ENCODE measurements at places on chromosomes 7 and 10.

DNA sequence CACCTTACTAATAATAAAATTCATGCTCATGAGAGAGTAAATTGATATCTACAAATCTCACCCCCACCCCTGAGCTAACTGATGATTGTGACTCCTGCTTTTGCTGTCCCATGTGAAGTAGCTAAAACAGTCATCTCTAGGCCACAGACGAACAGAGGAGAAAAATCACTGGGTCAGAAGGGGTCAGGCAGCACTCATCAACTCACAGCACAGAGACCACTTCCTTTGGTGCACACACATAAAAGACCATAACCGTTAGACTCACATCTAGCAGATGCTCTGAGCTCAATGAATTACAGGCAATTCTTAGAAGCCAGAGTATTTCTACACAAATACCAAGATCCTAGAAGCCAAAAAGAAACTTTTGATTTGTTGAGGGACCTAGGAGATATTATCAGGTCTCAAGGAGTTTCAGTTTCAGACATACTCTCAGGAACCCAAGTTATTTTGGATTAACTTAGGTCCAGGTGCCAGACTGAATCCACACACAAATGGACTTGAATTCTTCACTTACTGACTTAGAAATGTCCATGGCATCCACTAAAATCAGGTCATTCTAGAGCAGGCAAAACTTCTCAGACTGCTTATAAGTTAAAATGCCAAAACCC lies 65.0 kb upstream of the TES start:
- no peak for DNase-seq

- no peak for DNase-seq
Measured at GRCh38 chr7:17580141-17580540, 281.7 kb downstream of the AHR start.

DNA sequence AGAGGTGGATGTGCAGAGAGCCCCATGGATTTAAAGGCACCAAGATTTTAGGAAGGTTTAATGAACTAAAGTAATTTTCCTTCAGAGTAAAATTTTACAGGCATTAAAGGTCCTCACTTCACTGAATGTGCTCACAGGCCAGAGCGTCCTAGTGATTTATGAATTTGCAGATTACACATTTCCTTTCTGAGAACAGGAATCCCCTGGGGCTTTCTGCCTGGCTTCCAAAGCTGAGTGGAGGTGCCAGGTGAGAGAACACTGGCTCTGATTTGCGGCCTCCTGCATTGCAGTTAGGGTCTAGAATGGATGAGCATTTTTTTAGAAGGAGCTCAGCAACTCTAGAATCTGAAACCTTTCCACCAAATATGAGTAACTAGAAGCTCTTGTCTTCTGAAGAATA lies 194.3 kb downstream of the SORCS3 start:
- no peak for DNase-seq

DNA sequence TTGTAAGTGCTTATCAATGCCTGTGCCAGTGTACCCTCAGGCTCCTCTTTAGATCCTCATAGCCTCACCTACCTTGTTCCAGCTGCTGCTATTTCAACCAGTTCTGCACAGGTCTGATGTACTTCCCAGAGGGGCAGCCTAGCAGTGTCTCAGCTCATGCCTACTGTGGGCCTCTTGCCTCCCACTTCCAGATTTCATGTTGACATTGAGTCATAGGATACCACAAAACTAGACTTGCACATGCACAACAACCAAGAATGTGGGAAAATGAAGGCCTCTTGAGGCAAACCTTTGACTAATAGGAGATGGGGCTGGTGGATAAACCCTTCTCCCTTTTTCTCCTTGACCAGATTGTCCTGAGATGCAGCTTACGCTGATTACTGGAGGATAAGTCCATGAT lies 31.0 kb downstream of the PON3 start:
- DNase-seq = no peak

DNA sequence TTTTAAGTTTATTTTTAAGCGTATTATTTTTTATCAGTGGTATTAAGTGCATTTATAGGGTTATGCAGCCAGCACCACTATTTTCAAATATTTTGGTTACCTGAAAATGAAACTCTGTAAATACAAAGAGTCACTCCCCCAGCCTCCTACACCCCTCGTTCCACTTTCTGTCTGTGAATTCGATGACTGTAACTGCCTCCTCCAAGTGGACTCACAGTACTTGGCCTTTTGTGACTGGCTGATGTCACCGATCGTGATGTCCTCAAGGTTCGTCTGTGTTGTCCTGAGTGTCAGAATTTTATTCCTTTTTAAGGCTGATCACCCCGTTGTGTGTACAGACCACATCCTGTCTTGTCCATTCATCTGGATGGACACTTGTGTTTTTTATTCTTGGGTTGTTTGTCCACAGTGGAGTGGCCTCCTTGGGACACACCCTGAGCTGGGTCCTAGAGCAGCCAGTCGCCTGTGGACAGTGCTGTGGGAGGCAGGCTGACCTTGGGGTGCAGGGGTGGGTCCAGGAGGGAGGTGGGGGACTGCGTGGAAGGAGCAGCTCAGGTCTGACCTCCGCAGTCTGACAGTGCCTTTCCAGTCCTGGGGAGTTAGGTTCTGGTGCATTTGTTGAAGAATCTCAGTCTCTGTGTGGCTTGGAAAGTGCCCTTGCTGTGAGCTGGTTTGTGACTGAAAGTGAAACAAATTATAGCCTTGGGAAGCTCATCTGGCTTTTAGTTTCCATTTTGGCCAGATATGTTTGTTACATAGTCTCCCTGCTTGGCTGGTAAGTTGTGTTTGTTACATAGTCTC lies 6.9 kb downstream of the MTG1 start:
- DNase-seq = no peak

GRCh38 chr10:27578316-27578715 lies 74.2 kb downstream of the RAB18 start:
- DNase-seq = no peak

DNA sequence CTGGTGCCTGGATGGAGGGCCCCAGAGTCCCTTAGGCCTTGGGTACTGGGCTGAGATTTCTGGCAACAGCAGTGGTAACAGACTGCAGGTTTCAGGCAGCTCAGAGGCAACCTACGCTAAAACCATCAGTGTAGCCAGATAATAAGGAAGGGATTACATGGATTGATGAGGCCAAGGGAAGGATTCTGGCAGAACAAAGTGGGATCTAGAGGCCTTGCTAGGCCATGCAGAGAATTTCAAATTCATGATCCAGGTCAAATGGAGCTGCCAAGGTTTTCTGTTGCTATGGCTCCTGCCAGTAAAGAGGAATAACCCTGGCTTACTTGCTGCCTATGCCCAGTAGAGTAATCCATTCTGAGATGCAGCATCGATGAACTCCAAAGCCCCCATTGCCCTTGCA lies 445.7 kb downstream of the ADRA2A start:
- DNase-seq = no peak

DNA sequence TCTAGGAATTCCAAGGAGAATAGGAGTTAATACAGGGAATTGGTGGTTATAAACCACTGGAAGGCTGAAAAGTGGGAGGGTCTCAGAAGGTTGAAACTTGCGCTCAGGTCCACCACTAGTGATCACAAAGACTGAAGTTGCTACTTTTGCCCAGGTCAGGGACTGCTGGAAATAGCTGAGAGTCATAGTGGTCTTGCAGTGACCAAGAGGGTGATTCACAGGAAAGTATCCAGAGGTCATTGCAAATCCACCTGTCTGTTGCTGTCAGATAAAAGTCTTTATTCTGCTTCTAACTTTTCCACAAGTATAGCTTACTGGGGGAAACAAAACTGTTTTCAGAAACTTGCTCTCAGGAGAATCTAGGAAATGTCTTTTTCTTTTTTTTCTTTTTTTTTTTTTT lies 211.5 kb upstream of the PRSS1 start:
- DNase-seq = no peak

DNA sequence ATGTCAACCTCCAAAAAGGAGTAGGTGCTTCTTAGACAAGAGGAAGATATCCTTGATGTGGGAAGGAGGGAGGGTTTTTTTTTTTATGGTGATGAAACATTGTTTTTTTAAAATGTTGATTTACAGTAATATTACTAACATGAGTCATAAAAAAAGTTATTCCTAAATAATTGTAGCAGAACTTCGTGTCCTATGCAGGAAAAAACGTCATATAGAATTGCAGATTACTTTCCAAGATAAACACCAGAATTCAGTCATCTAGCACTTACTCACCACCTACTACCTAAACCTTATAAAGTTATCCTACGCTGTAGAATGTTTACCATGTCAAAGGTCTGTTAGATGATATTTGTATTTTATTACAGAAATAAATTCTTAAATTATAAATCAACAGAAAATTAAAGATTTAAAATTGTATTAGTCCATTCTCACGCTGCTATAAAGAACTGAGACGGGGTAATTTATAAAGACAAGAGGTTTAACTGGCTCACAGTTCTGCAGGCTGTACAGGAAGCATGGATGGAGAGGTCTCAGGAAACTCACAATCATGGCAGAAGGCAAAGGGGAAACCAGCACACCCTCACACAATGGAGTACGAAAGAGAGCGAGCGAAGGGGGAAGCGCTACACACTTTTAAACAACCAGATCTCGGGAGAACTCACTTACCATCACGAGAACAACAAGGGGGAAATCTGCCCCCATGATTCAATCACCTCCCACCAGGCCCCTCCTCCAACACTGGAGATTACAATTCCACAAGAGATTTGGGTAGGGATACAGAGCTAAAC lies 105.2 kb upstream of the NEBL start:
- no peak for DNase-seq

DNA sequence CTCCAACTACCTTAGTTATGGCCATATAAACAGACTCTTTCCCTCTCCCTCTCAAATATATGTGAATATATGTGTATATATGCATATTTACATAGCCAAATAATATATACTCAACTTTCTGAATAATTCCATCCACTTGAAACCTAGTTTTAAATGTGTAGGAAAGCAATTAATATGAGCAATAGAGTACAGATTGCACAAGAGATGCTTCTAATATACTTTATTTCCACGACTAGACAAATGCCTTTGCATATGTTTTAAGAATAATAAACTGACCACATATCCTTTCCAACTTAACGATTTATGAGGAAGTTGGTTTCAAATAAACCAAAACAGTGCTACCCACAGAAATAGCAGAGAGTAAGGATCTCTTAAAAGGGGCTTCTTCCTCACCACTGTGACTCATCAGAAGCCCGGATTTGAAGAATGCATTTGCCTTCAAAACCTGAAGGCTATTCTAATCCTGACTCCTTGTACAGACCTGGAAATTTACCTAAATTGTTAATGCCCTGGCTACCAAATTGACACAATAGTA lies 266.3 kb downstream of the AHR start:
- no peak for DNase-seq

DNA sequence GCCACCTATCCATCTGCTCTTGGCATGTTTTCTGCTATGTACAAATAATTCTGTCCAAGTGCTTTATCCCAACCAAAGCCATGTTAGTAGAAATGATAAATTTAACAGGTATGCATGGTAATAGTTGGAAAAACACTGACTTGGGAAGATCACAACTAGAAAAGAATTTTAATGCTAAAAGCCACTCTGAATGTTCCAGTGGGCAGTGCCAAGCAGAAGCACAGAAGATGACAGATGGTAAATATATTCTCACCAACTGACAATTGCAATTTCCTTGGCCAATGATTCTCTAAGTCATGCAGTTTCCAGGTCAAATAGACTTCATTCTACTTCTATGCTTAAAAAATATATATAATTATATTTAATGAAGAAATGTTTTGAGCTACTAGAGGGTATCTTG lies 83.6 kb upstream of the SEMA3C start:
- no peak for DNase-seq

- DNase-seq = no peak
Measured at GRCh38 chr10:124660404-124661125, 83.6 kb downstream of the FAM53B start.

GRCh38 chr7:537911-538634 lies 18.4 kb upstream of the PDGFA start:
- no peak for DNase-seq

DNA sequence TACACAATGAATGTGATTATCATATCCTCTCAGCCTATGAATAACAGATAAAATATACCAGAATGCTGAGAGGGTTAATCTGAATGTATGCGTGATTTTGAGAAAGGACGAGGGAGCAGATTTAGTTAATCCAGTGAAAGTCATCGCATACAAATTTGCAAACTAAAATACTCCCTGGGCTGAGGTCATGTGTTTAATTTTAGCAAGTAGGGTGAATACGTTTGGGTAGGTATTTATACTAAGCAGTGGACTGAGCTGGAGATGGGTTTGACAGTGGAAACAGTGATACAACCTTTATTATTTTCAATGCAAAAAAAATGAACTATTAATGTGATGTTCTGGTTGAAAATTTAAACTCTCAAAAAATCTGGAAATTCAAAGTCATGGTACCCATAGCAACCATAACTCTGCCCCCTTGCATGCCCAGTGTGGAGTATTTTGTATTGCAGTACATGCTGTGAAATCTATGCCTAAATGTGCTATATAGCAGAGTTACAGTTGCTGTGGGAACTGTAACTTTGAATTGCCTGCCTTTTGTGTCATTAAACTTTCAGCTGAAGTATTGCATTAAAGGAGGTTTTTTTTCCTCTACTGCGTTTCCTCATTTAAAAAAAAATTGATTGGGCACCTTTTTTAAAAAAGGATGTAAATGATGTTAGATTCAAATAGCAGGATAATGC lies 9.5 kb upstream of the ARID5B start:
- DNase-seq = no peak

- no peak for DNase-seq
Measured at GRCh38 chr7:47950714-47951113, 2.4 kb upstream of the PKD1L1 start.

DNA sequence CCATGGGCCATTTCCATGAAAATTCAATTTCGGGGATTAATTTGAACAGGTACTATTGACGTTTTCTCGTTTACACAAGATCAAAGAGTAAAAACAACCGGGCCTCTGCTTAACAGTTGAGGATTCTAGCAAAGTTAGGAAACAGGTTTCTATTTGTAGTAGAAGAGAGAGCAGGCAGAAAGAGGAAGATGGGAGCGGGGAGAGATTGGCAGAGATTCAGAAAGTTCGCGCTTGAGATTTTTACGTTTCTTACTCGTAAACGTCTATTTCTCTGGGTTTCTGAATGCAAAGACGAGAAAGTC lies 571 bp upstream of the VWC2 start:
- DNase-seq = no peak

GRCh38 chr7:36777855-36778254 lies 53.6 kb upstream of the AOAH start:
- DNase-seq = no peak

- no peak for DNase-seq
Measured at GRCh38 chr7:134155871-134156270, 28.7 kb downstream of the LRGUK start.

DNA sequence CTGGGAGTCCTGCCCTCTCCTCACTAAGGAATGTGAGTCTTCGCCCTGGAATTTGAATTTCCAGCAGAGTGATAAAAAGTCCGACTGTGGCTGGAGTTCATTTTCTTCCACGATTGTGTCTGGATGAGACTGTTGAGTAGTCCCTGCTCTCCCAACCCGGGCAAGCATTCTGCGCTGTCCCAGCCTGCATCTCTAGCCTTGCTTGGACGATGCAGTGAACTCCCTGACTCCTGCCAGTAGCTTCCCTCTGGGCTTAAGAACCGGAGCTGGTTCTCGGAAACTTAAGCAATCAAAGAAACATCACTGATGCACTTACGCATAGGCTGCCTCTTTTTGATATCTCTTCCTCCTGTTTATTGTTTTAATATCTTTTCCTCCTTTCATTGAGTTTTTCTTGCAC lies 116.0 kb upstream of the FZD8 start:
- DNase-seq = no peak

GRCh38 chr7:117399820-117400422 lies 27.4 kb downstream of the ASZ1 start:
- DNase-seq = peak; percentile 57

Data from Karpas-422 (cell line).